Activated naive CD4-positive, alpha-beta T cell treated with Interleukin-2 at 50 U/mL for 16 hours (primary cell): ENCODE measurements at places on chromosomes 12 and 14.

- no peak for DNase-seq
Measured at GRCh38 chr12:19959353-19959752, 409.0 kb upstream of the PDE3A start.

GRCh38 chr12:29455087-29455486 is 42.4 kb downstream of the OVCH1 start:
- DNase-seq = no peak

- no peak for DNase-seq
Measured at GRCh38 chr12:19115285-19115684, 14.2 kb upstream of the PLEKHA5 start.

DNA sequence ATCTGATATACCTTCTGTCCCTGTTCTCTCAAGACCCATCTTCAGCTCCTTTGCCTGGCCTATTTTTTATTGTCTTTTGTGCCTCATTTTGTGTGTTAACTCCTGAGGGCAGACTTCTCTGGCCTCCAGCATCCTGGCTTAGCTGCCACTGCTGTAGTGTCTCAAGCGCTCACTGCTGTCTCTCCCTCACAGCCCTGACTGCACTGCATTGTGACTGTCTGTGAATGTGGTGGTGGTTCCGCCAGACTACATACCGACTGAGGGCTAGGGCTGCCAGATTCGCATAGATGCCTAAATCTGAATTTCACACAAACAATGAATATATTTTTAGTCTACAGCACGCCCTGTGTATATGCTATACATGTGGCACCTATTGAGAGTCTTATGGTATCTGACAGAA is 1088.9 kb upstream of the TMEM132C start:
- DNase-seq = no peak
